ENCODE measurements at places on chromosomes 2 and 18.

DNA sequence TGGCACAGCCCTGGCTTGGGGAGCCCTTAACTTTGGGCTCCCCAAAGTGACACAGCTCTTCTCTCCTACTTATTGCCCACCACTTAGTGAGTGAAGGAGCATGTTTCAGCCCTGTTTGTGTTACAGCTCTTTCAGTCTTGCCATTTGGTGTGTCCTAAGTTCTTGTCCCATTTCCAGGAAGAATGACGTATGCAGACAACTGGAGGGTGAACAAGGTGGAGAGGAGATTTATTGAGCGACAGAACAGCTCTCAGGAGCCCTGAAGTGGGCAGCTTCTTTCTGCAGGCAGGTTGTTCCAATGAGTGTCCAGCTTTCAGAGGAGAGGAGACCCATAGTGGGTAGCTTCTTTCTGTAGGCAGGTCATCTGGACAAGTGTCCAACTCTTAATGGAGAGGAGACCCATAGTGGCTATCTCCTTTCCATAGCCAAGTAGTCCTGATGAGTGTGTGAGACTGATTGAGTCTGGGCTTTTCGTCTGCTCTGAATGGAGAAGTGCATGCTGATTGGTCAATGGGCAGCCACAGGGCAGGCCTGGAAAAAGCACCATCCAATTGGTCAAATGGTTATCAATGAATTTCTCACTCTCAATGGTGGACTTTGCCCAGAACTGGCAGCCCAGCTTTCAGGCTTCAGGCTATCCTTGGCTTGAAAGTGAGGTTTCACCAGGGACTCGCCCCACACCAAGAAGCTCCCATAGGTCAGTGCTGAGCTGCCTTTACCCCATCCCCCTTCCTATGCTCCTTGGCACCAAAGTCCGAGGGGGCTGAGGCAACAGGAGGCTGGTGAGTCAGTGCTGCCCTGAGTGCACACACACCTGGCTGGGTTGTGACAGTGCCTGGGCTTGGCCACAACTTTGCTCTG, 688.2 kb downstream of the NYAP2 start:
- no peak for DNase-seq

DNA sequence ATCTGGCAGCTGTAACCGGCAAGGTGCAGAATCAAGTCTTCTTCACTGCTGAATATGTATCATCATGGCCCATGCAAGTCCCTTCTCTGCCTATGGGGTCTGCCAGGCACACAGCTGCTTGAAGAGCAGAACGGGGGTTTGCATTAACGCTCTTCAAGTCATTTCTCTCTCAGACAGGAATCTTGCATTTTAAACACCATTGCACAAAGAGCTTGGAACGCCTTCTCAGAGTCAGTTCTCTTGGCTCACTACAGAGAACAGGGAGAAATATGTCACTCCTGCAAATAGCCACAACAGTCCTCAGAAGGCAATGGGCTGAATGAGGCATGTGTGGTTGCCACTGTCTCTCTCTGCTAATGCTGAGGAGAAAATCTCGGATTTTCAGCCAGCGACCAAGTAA, 2173.5 kb upstream of the PIK3C3 start:
- no peak for DNase-seq

- peak; percentile 20 for DNase-seq
Observed at GRCh38 chr18:79191956-79192355, 122.8 kb downstream of the ATP9B start.

GRCh38 chr2:105932582-105932981, 187.9 kb downstream of the NCK2 start:
- DNase-seq, result no peak

DNA sequence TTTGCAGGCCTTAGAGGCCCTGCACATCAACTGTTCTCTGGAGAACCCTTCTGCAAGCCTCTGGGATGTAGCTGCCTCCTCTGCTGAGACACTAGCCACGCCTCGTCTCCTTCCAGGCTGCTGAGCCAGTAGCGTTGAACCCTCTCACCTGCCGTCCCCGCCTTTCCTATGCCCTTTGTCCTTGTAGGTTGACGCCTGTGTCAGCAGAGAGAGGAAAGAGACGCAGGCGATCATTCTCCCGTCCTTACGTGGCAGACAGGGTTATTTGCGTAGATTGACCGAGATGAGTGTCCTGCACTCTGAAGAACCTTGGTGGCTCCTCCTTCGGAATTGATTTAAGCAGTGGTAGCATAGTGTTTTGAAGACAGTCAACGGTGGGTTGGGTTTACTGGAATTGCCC, 27.8 kb downstream of the ID2 start:
- DNase-seq, result no peak

DNA sequence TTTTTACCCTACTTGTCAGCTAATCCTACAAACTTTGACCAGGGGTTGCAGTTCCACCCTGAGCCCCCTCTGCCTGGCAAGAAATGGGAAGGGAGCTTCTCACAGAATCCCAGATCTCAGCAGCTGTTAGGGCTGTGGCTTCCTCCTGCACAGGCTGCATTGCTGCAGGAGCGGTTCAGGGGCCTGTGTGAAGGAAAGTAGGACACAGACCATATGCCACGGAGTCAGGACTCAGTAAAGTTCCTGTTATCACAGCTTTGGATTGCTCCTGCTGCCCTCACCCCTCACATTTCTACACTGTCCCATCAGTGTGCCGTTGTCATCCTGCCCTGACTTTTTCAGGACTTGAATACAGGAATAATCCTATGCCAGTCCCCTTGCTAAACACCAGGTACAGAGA, 62.8 kb upstream of the SP3 start:
- no peak for DNase-seq

DNA sequence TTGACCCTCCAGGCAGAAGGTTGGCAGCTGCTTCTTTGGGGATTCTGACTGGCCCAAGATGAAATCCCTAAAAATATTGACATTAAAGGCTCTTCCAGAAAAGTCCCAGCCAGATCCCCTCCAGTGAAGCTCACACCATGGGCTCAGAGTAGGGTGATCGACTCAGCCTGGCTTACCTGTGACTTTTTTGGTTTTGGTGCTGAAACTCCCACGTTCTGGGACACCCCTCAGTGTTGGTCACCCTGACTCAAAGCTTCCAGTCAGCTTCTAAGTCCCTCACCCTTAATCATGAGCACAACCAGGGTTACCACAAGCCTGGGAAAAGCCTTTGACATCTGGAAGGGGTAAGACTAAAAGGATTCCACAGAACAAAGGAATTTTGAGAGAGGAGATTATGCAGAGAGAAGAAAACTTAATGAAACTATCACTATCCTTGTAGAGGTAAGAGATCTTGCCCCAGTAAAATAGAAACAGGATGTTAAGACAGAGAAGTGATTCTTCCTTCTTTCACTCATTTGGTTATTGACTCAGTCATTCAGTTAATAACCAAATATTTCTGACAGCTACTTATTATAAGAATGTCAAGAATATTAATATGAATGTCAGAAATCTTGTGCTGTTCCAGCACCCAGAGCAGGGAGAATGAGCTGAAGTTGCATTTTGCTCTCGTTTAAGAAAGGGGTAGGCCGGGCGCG, 66.8 kb upstream of the SEC11C start:
- DNase-seq, result no peak

GRCh38 chr2:97935719-97936161, 60.0 kb downstream of the TMEM131 start:
- no peak for DNase-seq

DNA sequence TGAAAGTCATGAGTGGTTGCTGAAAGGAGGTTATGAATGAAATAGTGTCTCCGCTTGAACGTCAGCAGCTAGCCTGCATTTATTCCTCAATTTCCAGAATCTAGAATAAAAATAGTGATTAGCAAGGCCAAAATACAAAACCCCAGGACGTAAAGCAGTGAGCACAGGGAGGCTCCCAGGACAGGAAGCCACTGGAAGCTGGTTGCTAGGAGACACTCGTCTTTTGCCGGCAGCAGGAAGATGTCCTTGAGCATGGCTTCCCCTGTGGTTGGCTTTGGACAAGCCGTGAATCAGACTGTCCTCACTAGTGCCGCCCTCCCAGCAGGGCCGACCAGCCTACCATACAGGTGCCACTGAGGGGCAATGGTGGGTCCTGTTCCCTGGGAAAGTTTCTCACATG, 374.4 kb downstream of the MTX2 start:
- DNase-seq, result no peak

GRCh38 chr2:158174956-158175355, 73.3 kb downstream of the UPP2 start:
- DNase-seq, result no peak

GRCh38 chr2:142585785-142586184, 291.7 kb upstream of the KYNU start:
- DNase-seq, result peak; percentile 6

DNA sequence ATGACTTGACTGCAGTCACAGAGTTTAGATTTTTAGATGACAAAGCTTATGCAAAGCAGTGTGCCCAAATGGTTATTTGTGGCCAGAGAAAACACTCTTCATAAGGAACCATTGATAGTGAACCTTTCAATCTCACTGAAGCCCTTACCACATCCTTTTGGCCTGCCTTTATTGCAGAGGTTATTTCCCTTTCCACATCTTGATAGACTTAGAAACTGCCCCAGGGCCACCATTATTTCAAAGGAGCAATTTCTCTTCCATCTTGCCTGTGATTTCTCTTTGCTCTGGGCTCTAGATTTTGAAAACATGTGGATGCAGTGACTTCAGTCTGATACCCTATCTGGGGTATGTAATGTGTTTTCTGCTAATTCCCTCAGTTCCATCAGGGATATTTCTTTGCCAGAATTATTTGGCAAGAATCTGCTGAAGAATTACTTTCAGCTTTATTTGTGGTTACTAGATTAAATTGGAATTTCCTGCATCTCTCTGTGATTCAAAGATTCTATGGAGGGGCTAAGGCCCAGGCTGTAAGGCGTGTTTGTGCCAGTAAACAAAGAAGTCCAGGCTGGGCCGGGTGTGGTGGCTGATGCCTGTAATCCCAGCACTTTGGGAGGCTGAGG, 51.0 kb downstream of the MOGAT1 start:
- peak; percentile 58 for DNase-seq

GRCh38 chr2:17940091-17940630, 61.7 kb downstream of the KCNS3 start:
- no peak for DNase-seq

DNA sequence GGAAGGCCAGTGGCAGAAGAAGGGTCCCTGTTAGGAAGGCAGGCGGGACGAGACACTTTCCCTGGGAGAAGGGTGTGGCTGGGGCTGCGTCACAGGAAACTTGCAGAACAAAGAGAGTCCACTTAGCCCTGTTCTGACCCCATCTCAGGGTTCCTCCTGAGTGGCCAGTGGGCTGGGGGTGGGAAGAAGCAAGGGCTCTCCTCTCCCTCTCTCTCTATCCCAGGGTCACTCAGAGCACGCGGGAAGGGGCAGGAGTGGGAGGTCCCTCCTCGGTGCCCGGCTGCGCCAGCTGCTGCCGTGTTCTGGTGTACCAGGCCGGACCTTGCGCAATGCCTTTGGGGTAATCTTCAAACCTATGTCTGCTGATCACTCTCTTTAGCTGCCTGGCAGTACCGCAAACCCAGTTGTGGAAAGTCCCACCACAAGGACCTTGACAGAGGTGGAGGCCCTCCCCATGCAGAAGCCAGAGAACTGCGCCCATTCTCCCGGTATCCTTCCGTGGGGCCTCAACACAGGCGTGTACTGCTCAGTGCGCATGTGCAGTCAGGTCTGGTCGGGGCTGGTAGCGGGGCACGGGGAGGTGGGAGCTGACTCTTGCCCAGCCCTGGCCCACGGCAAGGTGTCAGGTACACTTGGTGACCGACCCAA, 47.8 kb upstream of the ST3GAL5 start:
- DNase-seq, result no peak

GRCh38 chr2:15732341-15733077, 140.8 kb downstream of the DDX1 start:
- DNase-seq, result peak; percentile 65

GRCh38 chr2:43139996-43140621, 86.3 kb downstream of the ZFP36L2 start:
- no peak for DNase-seq

All from GM20000 (cell line).